Hematopoietic multipotent progenitor cell (in vitro differentiated cells): ENCODE measurements at places on chromosomes 7 and 10. TPM values are rescaled to one million over a fixed set of nuclear protein-coding genes. Genes with fewer than 3 reads are reported as not detected.

DNA sequence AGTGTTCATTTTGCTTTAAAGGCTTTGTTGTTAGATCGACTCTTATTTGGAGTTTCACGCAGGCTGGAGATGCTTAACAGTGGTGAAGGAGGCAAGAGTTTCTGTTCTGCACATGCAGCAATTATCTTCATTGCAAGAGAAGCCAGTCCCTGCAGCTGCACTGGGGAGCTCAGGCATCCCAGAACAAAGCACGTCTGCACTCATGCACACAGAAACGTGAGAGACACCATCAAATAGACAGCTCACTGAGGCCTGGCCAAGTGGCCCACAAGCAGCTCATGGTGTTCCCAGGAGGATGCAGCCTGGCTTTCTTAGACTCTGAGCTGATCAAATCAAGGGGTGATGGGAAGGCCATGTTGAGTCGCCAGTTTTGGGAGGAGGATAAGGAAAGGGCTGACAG, 246.1 kb downstream of the CREB5 start:
- DNase-seq, result no peak

- peak; percentile 67 for DNase-seq
Observed at GRCh38 chr7:20220921-20221547, 3.9 kb upstream of the MACC1 start.

DOCK1 gene
- total RNA-seq, result 27.5 TPM

ANKRD30A gene
- not detected for total RNA-seq

DNA sequence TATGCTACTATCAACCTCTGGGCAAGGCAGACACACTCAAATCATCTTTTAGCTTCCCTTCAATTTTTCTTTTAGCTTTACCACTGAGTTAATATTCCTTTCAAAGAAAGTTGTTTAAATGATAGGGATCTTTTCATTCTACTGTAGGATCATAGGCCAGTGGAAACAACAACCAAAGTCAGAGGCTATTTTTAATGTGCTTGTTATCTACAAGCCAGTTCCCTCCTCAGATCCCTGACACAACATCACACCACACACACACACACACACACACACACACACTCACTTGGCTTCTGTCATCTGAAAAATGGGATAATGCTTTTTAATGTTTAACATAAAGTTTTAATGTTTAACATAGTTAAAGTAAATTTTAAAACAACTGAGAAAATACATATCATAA, 106.7 kb upstream of the CAV2 start:
- DNase-seq, result no peak

DNAH11 gene
- under 0.01 TPM for total RNA-seq

DNA sequence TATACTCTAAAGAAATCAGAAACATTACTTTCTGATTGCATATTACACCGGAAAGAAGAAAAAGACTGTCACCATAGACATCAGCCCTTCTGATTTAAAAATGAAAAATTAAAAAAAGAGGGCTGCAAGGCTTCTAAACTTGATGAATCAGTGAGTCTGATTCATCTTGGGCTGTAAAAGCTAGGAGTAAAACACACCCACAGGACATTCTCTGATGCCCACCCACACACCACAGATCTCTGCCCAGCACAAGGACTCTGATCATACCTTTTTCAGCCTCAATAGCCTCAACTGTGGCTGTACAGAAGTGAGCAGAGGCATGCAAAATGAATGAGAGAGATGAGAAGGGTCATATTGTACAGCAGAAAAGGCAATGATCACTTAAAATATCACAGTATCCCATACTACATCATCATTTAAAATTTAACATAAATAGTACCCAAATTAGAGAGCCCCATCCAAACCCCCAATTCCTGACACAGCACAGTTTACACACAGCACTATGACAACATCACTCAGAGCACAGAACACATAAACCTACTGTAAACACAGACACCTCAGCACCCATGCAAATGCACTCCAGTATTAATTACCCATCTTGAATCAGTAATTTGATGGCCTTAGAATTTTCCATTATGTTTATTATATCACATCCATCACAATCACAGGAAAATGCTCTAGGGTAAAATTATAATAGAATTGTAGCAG, 6.4 kb upstream of the MSS51 start:
- DNase-seq, result no peak
